Fibroblast of skin of right quadriceps (primary cell): ENCODE measurements at places on chromosomes 2 and 18.

- no peak for DNase-seq
These were observed 153.9 kb downstream of the NAPG start for GRCh38 chr18:10679557-10680270.

DNA sequence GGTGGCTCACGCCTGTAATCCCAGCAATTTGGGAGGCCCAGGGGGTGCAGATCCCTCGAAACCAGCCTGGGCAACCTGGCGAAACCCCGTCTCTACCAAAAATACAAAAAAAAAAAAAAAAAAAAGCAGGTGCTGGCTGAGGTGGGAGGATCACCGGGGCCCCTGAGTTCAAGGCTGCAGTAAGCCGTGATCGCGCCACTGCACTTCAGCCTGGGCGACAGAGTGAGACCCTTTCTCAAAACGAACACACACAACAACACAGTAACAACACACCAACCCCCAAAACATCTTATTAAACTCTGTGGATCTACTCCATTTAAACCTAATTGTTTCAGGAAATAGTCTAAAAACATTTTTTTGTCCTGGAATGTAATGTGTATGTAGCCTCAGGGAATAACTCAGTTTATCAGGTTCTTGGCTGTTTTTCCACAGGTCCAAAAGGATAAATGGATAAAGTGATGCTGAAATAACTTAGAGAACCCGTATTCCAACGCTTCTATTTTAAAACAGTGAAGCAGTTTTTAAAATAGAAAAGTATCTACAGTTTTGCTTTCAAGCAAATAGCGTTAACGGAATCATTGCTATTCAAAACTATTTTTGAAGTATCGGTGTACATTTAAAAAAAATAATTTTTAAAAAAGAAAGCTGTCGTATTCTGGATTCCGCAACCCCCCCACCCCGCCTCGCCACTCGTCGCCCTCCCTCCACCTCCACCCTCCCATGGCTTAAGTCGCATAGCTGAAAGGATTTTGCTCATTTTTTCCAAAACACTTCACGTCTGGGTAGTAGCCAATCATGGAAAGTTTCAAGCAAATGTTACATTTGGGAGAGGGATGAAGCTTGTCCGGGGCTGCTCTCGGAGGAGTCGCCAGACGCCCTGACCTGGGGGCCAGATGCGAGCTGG is 895 bp upstream of the GLS start:
- peak; percentile 57 for DNase-seq

GRCh38 chr18:37272841-37273240 is 292.8 kb downstream of the CELF4 start:
- no peak for DNase-seq

DNA sequence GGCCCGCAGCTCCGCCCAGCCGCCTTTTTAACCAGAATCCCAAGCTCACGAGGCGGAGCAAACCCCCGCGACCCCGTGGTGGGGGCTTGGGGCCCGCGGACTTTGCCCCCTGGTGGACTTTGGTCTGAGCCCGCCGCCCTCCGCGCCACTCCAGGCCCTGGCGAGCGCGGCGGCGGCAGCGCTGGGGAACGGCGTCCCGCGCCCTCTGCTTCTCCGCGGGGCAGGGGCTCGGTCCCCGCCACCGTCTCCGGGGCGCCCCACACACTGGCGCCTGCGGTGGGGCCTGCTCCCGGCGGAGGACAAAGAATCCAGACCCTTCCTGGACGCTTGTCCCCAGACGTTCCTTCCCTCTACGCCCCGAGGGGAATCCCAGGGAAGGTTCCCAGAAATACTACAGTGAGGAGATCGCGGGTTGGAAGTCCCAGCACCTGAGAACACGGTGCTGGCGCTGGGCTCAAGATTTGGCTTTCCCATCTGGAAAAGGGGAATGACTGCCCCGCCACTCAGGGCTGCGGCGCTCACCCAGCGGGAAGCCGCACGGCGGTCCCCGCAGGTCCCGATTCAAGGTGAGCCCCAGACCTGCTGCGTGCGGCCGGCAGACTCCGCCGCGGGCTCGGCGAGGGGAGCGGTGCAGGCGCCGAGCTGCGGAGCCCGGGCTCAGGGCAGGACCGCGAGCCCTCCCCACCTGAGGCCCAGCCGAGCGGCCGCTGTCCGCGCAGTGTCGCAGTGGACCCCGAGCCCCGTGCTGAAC is at the start of gene HAAO:
Gene HAAO (minus strand): TSS at position 1 of the 751 bp plus-strand sequence. CDS start 47 bp downstream, outside the sequence.
- DNase-seq = peak; percentile 21

- DNase-seq = no peak
These were observed 55.0 kb downstream of the PLEKHM3 start for GRCh38 chr2:207970147-207970825.

- peak; percentile 6 for DNase-seq
These were observed 38.1 kb downstream of the ACOXL start for GRCh38 chr2:110770404-110770958.

- no peak for DNase-seq
These were observed 1.2 kb downstream of the ABHD3 start for GRCh38 chr18:21703241-21703820.

DNA sequence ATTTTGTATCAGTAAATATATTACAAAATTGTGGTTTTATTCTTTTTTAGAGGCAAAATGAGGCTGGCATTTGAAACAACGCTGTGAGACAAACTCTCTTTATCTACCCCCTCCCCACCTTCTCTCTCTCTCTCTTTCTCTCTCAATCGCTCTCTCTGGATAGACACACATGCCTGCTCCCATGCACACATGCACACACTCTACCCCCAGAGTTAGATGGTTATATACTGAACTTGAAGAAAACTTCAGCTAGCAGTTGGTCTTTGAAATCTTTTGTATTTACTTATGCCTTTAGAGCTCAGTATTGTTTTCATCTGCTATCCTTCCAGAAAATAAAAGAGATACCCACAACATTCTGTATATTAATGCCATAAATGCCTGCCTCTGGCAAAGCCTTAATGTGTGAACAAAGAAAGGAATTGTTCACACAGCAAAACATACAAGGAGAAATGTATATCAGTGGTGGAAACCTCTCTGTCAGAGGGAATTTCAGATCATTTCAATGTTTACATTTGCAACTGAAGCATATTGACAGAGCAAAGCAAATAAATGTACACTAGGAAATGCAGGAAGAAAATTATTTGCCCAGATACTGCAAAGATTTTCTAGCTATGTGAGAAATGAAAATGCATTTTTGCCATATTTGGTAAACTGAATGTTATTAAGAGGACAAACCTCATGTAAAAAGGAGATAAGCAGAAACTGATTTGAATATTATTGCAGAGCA is 217.0 kb upstream of the UBE2E3 start:
- DNase-seq = no peak

DNA sequence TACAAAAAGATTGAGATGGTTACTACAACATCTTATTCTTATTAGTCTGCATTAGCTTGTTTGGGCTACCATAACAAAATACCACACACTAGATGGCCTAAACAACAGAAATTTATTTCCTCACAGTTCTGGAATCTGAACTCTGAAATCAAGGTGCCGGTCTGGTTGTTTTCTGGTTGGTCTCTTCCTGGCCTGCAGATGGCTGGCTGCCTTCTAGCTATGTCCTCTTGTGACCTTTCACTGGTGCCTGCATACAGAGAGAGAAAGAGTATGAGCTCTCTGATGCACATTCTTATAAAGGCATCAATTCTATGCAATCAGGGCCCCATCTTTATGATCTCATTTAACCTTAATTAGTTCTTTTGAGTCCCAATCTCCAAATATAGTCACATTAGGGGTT is 696.5 kb downstream of the TDRD15 start:
- no peak for DNase-seq

GRCh38 chr2:76700894-76701293 is 821.3 kb downstream of the LRRTM4 start:
- no peak for DNase-seq

DNA sequence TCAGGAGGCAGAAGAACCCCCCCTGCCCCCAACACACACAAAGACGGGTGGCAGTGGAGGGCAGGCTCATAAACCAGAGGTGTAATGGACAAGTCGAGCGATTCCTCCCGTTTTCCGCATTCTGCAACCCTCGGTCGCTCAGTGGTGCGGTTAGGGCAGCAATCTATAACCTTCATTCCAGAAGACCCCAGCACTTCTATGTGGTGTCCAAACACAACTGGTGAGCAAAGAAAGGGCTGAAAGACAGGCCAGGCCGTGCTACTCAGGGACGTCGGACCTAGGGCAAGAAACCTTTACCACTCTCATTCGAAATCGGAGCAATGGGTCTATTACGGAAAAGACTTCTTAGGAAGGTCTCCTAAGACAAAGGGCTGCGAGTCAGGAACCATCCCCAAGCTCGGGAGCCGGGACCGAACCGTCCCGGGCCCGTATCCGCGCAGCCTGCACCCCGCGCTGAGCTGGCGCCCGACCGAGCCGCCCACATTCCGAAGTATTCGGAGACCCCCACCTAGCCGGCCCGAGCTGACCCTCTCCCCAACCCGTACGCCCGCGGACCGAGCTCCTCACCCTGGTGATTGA is 568 bp downstream of the ARL5A start:
- peak; percentile 17 for DNase-seq

- DNase-seq = peak; percentile 7
These were observed 435.9 kb downstream of the TSN start for GRCh38 chr2:122191331-122191730.

DNA sequence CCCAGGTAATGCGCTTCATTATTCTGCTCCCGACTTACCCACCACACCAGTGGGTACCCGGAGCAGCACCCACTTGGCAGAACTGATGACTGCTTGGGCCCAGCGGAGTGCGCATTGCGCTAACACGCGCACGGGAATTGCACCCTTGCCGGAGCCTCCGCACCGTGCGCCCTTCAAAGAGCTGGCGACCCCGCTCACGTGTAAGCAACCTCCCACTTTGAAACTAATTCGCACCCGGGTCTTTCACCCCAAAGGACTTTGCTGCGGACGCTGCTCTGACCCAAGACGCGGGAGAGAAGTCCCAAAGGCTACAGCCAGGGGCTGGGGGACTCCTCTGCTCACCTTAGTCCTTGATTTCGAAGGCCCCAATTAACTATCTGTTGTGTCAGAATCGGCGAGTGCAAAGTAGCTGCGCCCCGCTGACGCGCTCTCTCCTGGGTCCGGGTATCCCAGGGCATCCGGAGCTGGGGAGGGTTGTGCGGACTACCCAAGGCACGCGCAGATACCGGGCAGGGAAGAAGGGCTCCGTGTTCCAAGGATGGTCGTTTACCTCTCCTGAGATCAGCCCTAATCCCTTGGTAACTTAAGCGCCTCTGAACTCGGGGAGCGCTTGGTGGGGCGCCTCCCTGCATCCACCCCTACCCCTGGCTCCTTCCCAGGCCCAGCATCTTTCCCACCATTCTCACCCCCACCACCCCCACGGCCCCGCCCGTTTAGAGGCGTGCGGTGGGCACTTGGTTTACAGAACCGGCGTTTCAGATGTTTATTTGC is 13.1 kb upstream of the SATB2 start:
- DNase-seq = no peak
